ENCODE measurements at places on chromosomes 2 and 18. TPM values are rescaled to one million over a fixed set of nuclear protein-coding genes. Genes with fewer than 3 reads are reported as not detected.

The TUBB8B gene
- total RNA-seq = 1.1 TPM

The NCL gene
- 701 TPM for total RNA-seq

The TMEM37 gene
- total RNA-seq = 2.9 TPM

The MAPK4 gene
- total RNA-seq = not detected

The SIGLEC15 gene
- total RNA-seq = not detected

The SEPTIN2 gene
- total RNA-seq = 427 TPM

The FAM124B gene
- total RNA-seq = 82.0 TPM

Data from endothelial cell of umbilical vein (primary cell).